Spinal cord (tissue), 10 donors: ENCODE measurements at places on chromosomes 7 and 10. TPM values are rescaled to one million over a fixed set of nuclear protein-coding genes. Genes with fewer than 3 reads are reported as not detected.

DNA sequence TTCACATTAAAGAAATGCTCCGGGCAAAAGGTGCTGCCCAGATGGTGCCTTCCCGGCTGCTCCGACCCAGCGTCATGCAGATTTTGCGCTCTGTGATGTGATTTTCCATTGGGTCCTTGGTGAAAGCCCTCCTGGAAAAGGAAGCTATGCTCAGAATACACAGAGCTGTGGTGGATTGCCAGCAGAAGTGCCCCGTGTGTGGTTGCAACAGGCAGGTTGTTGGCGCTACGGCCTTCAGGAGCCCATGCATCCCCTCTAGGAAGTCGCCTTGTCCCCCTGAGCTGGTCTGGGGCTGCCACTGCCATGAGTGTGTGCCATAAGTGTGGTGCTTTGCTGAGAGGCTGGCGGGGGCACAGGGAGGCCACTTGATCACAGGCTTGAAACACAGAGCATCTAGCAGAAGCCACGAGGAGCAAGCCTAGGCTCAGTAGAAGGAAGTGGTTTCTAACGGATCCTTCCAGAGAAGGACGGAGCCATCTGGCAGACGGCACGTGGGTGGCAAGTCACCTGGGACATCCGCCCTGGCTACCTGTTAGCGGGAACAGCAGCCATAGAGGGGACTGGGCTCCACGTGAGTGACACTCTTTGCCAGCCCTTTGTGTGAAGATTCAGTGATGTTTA, 210.9 kb downstream of the CUX1 start:
- DNase-seq, result no peak

MMD2 gene
- 7.1 TPM for total RNA-seq

GRCh38 chr7:150511048-150511447, 3.6 kb upstream of the GIMAP7 start:
- no peak for DNase-seq

- peak; percentile 39 for DNase-seq
Measured at GRCh38 chr10:24207781-24208611, 942 bp upstream of the KIAA1217 start.

TMEM254 gene
- 15.6 TPM for total RNA-seq

- DNase-seq, result no peak
Measured at GRCh38 chr10:113882240-113882639, 27.8 kb downstream of the NHLRC2 start.

DNA sequence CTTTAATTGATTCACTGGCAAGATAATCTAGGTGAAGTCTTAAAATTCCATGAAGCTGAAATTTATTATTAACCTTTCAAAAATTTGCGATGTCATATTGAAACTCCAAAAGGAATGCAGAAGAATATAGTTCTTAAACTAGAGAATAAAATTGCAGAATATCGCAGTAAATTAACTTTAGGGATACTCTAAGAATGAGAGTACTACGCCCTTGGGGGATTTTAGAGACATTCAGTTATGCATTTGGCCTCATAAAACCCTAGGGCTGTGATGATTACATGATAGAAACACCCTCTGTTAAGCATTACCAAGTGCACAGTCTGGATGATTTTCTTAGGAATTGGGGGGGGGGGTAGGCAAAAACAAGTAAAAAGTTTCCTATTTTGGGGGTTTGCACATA, 3.7 kb downstream of the WNT2 start:
- peak; percentile 7 for DNase-seq

- no peak for DNase-seq
Measured at GRCh38 chr7:925601-926000, 28.9 kb downstream of the ADAP1 start.

OR6V1 gene
- total RNA-seq, result not detected

HPS1 gene
- total RNA-seq, result 27.2 TPM

- DNase-seq, result no peak
Measured at GRCh38 chr10:11504566-11505285, 106.7 kb downstream of the USP6NL start.

PPP1R17 gene
- 1.8 TPM for total RNA-seq

C10orf105 gene
- 0.99 TPM for total RNA-seq

HOXA13 gene
- total RNA-seq, result 0.10 TPM

GRCh38 chr7:37344886-37345579, 103.6 kb downstream of the ELMO1 start:
- DNase-seq, result peak; percentile 71

GRCh38 chr7:29538389-29538788, 25.2 kb upstream of the PRR15 start:
- no peak for DNase-seq

DNA sequence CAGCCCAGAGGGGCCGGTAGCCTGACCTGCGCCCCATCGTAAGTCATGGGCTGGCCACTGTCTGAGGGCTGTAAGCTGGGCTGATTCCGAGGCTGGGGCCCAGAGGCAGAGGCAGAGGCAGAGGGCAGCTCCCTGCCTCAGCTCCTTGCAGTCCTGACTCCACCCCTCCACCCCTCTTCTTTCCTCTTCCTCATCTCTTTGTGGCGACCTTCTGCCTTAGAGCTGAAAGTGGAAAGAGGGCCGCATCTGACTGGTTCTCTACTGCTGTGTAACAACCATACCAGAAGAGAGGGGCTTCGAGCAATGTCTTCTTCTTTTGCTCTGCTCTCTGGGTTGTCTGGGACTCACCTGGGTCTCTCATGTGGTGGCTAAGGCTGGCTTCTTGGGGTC, 179.1 kb downstream of the RPS24 start:
- DNase-seq, result no peak

DNA sequence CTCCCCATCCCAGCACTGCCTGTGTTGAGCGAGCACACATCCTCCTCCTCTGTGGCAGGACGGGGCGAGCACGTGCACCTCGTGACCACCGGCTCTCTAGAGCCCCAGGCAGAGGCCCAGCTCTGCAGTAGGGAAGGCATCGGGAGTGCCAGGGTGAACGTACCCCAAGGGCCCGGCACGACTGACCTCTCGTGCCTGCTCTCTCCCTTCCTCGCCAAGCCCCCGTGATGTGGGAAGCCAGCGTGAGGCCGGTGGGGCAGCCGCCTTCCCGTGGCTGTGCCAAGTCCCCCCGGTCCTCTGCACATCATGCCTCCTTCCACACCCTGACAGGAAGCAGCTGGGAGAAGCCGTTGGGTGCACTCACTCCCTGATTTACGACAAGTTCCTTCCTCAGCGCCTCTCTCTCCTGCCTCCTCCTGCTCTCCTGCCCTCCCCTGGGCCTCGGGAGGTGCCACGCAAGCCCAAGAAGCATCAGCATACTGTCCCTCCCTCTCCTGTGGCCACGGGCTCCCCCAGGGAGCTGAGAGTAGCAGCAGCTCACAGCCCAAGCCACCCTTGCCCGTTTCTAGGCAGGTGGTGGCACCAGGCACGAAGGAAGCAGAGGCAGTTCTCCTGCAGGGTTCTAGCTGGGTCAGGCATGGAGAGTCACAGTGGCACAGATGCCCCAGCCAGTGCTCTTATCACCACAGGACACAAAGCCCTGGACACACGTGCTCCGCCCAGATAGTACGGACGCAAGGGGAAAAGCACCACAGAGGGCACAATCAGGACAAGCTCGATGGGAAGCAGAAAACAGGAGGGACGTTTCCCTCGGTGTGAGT, 47.0 kb downstream of the AMZ1 start:
- no peak for DNase-seq

DNA sequence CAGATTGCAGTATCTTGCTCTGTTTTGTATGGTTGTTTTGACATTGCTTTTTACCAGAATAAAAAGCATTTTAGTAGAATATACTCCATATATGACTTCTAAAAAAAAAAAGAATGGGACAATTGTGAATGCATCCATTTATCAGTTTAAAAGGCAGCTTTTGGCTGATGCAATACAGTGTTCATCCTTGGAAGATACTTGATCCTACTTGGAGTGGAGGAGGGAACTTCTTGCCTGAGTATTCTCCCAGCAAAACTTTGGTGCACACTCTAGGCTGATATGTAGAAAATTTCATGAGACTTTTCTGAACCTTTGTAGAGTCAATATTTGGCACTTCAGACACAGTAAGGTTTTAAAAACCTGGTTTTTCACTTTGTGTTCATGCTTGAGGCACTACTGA, 40.2 kb downstream of the WDR11 start:
- no peak for DNase-seq

- DNase-seq, result no peak
Measured at GRCh38 chr10:95789902-95790301, 33.9 kb downstream of the ENTPD1 start.

SEC23IP gene
- 32.8 TPM for total RNA-seq

GRCh38 chr7:20393616-20394015, 62.9 kb downstream of the ITGB8 start:
- DNase-seq, result no peak

- DNase-seq, result no peak
Measured at GRCh38 chr10:115539142-115539762, 446.1 kb downstream of the ATRNL1 start.

OIT3 gene
- total RNA-seq, result 0.99 TPM

PTF1A gene
- not detected for total RNA-seq

- no peak for DNase-seq
Measured at GRCh38 chr10:118792526-118792925, 37.8 kb upstream of the CACUL1 start.

DNA sequence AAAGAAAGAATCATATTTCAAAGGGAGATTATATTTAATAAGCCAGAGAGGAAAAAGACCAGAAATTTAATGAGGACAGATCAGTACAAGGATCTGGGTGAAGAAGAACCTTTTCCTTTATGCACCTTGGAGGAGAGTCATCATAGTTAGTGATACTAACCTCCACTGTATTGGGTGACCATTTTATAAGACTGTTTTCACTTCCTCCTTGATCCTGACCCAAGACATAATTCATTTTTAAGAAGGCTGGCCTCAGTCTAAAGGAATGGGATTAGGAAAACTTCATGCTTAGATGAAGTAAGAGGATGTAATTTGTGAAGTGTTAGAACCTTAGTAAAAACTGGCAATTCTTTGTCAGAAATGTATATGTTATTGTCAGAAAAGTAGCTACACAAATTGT, 68.6 kb downstream of the ADAM22 start:
- DNase-seq, result no peak

SLC39A12 gene
- 46.9 TPM for total RNA-seq

DNA sequence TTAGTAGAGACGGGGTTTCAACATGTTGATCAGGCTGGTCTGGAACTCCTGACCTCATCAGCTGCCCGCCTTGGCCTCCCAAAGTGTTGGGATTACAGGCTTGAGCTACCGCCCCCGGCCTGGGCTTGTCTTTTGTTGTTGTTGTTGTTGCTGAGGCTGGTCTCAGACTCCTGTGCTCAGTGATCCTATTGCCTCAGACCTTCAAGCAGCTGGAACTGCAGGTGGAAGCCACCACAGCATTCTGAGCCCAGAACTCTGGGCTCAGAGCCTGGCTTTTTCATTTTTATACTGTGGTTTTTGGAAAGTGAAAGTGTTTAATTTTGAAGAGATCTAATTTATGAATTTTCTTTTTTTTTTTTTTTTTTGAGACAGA, 16.2 kb upstream of the DNAJB6 start:
- no peak for DNase-seq

CALN1 gene
- 14.7 TPM for total RNA-seq

SEC31B gene
- 11.4 TPM for total RNA-seq

DNA sequence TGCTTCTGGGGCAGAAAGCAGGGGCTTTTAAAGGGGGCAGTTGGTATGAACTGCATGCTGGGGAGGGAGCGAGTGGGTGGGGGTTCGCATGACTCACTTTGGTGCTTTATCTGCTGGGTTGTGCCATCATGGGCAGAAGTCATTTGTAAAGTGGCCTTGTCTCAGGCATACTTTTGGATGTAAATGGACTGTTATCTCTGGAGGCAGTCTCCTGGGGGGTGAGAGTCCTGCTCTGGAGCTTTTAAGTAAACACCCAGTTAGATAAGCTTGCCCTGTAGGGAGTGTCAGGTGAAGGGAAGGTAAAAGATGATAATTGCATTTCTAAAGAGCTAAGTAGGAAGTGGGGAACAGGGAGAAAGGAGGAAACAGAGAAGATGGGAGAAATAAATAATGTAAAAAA, 1.6 kb upstream of the GSTO1 start:
- DNase-seq, result no peak

SPDYE2B gene
- not detected for total RNA-seq

DNA sequence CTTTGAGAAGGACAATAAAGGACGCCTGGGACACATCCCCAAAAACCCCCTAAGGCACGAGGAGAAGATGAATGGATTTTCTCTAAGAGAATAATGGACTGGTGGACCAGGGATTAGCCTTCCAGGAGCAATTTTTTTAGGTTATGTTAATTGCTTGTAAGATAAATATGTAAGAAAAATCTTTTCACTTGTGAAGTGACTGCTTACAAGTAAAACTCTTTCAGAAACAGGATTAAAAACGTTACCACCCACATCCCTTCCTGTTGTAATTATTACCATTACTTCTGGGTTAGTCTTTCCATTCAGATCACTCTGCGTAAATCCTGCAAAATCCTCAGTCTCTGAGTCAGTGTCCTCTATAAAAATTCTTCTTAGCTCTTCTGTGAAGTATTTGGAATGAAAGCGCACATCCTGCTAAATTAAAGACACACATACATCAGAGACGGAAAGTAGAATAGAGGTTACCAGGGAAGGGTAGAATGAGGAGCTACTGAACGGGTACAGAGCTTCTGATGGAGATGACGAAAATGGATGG, 34.3 kb downstream of the CDCA7L start:
- DNase-seq, result no peak

DNA sequence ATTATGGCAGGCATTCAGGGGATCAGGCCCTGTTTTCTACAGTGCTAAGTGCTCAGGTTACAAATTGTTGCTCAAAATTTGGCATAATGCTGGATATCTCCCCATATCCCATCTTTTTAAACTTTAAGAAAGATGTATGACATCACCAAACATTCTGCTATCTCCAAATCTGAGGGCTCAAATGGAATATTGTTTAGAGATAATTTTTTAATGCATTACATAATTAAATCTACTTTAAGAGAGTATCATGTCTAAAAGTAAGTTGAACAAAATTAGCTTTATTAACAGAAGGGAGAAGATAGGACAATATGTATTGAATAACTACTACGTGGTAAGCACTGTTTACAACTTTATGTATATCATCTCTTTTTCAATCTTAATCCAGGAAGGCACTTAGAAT, 13.9 kb downstream of the NT5C3A start:
- DNase-seq, result no peak

SPAG6 gene
- total RNA-seq, result 4.5 TPM

GRCh38 chr10:124291001-124291701, 127.6 kb downstream of the OAT start:
- no peak for DNase-seq

DNA sequence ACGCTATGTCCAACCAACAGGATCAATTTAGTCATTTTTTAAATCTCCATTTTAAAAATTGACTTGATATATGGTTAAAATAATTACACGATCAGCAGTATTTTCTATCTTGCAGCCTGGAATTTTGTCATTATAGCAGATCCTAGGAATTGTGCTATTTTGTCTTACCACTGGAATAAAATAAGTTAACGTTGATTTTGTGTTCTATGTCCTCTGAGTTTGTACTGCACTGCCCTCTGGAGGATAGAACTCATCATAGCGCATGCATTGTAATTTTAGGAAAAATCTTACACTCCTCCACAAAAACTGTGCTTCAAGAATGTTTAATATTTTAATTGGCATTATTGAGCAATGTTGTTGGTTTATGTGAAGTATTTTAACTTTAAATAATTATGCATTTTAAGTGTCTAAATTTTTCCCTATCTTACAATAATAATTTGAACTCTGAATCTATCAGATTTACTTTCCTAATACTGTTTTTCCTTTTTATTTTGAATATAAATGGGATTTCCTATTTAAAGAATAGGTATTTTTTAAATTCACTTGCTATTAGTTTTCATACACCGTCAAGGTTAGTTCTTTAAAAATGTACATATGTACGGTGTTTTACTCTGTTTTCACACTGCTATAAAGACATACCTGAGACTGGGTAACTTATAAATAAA, 220.1 kb downstream of the PPP1R3A start:
- peak; percentile 39 for DNase-seq
